Neural progenitor cell (in vitro differentiated cells): ENCODE measurements at places on chromosomes 7 and 10.
A peak's percentile ranks its signal among the peaks of the same experiment; 100 is the strongest.

DNA sequence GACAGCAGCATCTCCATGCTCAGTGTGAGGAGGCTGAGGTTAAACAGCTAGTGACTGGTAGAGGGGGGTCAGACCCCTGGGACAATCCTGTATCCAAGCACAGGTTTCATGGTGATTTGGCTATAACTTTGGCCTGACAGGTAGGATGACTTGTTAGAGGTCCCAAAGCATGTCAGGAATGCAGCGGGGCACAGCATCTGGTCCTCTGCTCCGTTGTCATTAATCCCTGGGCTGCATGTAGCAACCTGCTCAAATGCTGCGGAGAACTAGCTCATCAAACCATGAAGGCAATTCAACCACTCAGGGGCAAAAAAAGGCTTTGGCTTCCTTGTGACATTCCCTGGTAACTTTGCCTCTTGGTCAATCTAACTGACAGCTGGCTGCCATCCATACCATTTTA is 26.8 kb downstream of the WNT2 start:
- peak; percentile 24 for DNase-seq

DNA sequence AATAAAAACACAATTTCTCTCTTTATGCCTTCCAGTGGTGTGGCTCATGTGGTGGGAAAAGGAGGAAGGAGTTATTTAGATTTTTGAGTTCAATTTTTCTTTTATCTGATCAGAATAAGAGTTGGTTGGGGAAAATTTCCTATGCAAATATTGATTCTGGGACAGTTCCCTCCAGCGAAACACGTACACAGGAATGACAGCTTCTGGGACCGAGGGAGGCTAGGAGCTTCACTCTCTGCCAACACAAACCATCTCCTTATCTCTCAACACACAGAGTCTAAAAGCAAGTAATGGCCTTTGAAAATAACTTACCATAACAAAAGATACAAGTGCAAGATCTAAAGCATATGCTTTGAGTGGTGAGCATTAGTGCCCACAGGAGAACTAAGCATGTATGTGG is 122.7 kb downstream of the RAPGEF5 start:
- no peak for DNase-seq

DNA sequence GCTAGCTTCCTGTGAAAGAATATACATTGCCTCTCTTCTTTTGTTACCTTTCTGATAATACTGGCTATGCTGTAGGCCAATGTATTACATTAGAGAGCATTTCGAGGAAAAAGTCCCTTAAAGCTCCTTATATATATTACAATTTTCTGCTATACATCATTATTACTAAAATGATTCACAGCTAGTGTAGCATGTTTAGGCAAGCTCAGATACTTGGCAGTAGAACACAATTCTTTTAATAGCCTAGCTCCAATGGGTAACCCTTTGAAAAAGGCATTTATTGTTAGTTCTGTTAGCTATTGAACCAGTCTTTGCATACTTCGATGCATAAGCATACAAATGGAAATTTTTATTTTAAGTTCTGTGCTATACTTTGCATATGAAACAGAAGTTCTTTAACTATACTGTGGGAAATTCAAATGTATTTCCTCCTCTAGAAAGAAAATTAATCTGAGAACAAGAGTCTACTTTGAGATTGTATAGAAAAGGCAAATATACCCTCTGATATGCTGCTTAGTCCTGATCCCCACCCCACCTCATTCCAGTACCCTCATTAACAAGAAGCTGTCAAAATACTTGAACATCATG is 55.6 kb upstream of the SKAP2 start:
- no peak for DNase-seq

DNA sequence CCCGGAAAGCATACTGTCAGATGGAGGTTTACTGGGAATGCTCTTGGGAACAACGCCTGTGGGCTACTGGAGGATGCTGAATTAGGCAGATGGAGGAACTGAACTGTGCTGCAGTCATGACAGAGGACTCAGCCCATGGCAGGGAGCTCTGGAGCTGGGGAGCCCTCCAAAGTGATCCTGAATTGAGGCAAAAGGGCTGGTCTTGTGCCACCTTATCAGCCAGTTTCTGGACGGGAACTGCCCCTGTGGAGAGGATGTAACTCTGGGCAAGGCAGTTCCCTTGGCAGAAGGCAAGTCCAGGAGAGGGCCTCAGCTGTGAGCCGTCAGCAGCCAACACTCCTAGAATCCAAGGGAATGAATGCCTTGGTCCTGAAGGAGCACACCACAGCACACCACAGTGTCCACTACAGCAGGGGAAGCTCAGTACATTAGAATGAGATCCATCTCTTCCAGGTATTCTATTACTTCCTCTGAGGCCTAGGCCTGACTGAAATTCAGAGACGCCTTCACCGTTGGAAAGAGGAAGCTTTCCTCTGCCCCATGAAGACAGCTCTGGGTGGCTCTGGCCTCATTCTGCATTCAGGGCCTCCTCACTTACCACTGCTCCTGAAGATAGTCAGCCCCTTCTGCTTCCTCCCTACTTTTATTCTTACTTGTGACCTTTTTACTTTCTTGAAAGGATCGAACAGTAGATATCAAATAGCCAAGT is 139.6 kb upstream of the GPR26 start:
- no peak for DNase-seq

DNA sequence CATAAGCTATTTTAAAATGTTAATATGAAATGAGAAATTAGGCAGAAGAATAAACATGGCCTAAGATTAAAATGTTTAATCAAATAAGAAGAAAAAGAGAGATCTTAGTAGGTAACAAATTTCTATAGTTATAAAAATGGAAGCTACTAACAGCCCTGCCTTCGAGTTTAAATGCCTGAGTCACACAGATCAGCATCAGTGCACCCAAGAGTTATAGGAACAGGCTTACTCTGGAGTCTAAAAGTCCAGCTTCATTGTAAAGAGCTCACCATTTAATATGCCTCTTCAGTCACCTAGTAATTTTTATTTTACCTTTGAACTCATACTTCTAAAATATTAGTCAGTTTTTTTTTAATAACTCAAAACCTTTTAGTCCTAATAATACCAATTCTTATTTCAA is 52.6 kb downstream of the BRI3 start:
- no peak for DNase-seq

DNA sequence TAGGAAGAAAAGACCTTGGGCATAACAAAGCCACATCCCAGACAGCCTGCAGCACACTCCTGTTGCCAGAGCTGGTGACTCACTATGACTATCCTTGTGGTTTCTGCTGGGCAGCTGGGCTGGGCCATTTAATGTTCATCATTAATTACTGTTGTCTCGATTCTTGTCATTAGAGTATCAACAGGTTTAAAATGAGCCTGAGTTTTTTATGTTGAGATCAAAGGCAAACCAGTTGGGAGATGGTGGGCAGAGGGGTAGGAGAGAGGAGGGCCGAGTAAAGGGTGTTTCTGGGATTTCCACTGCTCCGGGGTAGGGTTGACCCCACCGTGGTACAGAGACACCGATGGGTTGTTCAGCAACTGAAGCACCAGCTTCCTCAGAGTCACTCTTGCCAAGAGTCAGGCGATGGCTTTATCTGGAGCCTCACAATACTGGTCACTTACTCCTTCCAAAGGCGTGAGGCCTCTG is 128.7 kb upstream of the LYZL1 start:
- DNase-seq = no peak

DNA sequence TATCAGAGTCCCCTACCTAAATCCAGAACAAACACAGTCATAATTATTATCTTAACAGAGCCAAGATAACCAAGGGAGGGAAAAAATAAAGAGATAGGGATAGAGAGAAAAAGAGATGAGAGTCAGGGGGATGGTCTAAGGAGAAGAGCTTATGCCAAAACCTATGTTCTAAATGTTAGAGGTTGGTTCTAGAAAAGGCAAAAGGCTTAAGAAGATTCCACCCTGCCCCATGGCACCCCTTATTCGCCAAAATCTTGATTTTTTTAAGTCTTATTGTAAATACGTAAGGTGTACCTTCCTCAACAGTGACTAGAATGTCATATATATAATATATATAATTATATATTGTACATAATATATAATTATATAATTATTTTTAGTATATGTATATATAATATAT is 29.6 kb upstream of the CTNNA3 start:
- no peak for DNase-seq

GRCh38 chr7:107023522-107024151 is 20.9 kb upstream of the PRKAR2B start:
- no peak for DNase-seq

DNA sequence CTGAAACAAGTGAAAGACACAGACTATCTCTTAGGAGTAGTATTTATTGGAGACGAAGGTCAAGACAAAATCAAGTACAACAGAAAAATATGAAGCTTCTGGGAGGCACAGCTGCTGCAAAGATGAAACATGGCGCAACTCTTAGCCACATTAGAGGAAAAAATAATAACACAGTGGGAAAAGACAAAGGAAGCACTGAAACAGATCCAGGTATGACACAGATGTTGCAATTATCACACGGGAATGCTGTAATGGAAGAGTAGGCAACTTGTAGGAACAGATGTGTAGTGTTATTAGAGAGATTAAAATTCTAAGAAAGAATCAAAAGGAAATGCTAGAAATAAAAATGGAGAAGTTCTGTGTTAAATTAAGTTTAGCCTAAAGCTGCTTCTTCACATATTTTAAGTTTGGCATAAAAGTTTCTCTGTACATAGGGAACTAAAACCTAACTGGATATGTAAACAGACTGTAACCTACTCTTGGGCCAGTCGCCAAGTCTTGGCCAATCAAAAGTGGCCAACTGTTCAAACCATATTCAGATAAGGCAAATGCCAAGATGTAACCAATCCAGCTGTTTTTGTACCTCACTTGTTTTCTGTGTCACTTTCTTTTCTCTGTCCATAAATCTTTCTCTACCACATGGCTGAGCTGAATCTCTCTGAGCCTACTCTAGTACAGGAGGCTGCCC is 1132.0 kb upstream of the LRRTM3 start:
- DNase-seq = no peak

DNA sequence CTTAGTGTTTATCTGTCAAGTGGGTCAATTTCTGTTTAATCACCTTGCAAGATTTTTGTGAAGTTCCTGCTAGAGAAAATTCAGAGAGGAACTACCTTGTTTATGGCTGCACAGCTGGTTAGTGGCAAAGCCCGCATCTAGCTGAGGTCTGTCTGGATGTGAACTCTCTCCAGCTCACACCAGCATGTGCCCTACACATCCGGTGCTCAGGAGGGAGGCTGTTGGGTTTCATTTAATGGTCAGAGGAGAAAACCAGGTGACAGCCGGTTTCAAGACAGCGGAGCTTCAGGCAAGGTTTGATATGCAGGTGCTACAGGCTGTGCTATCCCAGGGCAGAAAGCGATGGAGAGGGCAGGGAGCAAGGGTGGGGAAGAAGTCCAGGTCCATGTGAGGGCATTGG is 351.1 kb downstream of the ACTR3B start:
- no peak for DNase-seq

DNA sequence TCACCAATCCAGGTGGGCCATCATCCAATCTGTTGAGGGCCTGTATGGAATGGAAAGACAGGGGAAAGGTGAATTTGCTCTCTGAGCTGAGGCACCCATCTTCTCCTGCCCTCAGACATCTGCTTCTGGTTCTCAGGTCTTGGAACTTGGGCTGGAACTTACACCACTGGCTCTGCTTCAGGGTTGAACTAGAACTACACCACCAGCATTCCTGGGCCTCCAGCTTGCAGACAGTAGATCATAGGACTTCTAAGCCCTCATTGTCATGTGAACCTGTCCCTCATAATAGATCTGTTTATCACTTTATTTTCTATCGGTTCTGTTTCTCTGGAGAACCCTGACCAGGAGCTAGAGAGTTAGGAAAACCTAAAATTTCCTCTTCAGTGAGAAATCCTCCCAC is 233.5 kb downstream of the CREB5 start:
- DNase-seq = no peak

- DNase-seq = no peak
These were observed 47.8 kb upstream of the FIGNL1 start for GRCh38 chr7:50497968-50498367.

- DNase-seq = no peak
These were observed 12.9 kb upstream of the ZMIZ1 start for GRCh38 chr10:79055892-79056291.

DNA sequence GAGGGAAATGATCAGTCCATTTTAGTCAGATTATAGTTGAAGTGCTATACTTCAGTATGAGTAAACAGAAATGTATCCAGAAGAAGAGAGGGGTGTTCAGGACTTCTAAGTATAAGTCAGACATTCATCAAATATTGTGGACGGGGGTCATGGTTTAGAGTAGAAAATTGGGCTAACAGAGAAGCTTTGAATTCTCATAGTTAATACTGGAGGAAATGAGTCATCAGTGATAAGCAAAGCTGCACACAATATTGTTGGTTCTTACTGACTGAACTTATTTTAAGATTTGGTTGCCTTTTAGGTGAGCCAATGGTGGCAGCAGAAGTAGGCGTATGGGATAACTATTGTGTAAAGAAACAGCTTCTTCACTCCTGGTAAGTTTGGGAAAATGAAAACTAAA is 1.7 kb upstream of the SUMF2 start:
- no peak for DNase-seq

- DNase-seq = no peak
These were observed 420.1 kb upstream of the MGMT start for GRCh38 chr10:129046962-129047361.

DNA sequence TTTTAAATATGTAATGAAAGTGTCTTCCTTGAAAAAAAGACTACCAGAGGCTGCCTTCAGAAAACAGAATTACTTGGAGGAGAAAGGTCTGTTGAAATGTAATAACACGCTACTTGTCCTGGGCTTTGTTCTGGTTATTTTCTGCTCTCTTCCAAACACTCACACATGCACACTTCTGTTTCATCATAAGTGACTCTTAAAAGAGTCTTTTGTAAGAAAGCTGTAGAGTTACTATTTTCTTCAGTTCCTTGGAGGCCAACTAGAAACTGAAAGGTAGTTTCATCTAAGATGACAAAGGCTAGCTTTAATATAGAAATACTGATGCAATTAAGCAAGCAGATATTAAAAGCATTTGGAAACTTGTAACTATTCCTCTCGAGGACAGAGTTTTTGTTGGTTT is 39.1 kb downstream of the TASOR2 start:
- no peak for DNase-seq

DNA sequence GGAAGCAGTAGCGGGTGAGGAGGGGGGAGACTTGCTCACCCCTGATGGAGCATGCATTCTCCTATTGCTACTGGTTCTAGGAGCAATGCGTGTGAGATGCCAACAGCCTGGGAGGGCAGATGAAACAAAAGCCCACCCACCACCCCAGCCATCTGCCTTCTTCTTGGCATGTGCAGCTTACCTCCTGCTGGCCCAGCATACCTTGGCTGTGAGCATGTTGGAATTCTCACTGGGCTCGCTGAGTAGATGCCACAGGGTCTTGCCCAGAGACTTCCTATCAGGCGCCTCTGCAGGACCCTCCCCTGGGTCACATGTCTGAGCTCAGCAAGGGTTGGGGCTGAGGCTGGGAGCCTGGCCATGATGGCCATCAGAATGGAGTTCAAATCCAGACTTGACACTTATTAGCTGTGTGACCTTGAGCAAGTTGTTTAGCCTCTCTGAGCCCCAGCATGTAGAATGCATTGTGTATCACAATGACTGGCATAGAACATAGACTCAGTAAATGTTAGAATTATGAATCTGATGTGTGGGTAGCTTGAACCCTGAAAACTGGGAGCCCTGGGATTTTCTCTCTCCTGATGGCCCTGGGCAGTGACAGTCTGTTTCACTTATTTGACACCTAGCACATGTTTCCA is 38.2 kb downstream of the CDH23 start:
- DNase-seq = no peak
